NCI-H226 (cell line): ENCODE measurements at places on chromosomes 6 and 20.

- DNase-seq, result no peak
Observed at GRCh38 chr6:120116343-120116742, 766.8 kb upstream of the MAN1A1 start.

GRCh38 chr20:54606380-54606779 is 131.0 kb downstream of the DOK5 start:
- DNase-seq, result no peak

DNA sequence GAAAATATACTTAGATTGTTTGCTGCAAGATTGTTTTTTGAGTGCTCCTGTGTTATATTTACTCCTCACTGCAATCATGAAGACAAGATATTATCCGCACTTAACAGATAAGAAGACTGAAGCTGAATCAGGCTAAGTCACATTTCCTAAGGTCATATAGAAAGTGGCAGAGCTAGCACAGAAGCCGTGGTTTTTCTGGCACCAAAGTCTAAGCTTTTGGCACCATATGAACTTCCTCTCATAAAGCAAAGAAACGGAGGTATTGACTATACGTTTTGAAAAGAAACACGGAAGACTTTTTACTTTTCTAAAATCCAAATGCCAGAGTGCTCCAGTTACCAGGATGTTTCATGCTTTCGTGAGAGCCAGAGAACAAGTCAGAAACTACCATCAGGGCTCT is 9.3 kb upstream of the DTD1 start:
- DNase-seq, result no peak

- DNase-seq, result no peak
Observed at GRCh38 chr6:134706153-134706552, 243.7 kb downstream of the ALDH8A1 start.

DNA sequence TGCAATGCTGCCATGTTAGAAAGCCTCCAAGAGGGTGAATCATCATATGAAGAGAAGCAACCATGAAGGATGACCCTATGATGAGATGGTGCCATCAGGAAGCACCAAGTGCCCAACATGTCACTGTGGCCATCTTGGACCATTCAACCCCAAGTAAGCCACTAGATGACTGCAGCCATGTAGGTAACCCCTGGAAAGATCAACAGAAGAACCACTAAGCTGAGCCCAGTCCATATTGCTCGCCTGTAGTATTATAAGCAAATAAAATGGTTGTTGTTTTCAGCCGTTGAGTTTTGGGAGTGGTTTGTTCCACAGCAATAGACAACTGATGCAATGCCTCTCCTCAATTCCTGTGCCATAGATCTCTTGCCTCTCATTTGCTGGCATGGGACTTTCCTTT is 140.9 kb downstream of the SCML4 start:
- DNase-seq, result no peak

DNA sequence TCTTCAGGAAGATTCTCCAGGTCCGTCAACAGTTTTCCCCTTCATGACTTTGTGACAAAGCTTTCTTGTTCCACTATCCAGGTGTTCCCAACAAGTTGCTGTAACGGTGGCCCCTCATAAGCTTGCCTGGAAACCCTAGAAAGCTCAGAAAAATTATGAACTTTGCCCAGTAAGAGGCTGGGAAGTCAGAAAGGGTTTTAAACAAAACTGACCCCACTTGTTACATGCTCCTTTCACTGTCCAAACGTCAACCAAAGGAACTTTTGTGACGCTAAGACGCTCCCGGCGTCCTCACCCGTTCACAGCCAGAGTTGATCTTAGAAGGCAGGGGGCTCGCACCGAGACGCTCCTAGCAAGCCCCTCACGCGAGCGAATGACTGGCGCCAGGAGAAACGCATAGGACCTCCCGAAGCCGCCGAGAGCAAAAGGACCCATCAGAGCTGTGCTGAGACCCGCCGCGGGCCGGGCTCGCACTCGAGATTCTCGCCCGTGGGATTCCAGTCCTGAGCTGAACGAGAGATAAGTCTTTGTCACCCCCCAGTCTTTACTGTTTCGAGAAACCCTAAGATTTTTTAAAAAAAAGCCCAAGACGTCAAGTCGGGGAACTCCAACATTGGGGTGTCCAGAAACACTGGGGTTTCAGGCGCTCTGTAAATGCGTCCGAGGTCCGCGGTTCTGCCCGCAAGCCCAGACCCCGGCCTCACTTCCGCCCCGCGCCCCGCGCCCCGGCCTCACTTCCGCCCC is 544 bp upstream of the ACAT2 start:
- no peak for DNase-seq

DNA sequence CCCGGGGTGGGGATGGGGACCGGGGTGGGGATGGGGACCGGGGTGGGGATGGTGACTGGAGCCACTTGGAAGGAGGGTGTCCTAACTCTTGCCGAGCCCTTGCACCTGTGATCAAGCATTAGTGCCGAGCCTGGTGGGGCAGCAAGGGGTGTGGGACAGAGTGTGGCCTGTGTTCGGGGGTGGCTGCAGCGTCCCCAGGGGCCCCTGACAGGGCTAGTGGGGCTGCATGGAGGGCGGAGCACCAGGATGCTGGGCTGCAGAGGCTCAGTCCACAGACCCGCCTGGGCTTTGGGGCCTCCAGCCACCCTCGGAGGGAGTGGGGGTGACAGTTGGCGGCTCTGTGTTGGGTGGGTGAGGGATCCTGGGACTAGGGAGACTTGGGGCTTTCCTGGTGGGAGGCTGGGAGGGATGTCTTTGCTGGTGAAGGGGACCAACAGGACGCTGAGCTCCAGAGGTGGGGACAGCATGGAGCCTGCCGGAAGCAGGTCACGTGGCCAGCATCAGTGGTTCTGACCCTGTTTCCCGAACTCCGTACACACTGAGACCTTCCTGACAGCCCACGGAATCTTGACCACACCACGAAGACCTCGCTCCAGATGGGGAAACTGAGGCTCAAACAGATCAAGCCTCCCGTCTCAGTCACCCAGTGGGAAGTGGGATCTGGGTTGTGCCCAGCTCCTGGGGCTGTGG is 4.6 kb downstream of the RBBP8NL start:
- no peak for DNase-seq

DNA sequence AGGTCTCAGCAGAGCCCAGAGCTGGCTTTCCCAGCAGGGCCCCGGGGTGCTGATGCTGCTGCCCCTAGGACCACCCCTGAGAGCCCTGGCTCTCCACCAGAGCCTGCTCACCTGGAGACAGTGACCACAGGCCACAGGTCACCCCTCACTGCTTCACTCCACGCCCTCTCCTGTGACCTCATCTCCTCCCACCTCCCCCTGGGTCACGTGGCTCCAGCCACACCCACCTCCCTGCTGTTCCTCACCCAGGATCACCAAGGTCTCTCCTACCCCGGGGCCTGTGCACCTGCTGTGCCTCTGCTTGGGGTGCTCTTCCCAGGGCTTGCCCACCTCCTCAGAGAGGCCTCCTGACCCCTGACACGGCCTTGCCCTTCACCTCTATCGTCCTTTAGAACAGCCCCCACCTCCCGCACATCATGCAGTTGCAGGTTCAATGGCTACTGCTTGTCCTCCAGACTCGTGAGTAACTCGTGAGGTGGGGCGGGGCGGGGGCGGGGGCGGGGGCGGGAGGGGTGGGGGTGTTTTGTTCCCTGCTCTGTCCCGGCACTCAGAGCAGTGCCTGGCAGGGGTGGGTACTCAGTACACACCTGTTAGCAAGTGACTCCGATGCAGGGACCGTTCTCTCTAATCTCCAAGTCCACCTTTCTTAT is 468.0 kb downstream of the PREX1 start:
- DNase-seq, result no peak

DNA sequence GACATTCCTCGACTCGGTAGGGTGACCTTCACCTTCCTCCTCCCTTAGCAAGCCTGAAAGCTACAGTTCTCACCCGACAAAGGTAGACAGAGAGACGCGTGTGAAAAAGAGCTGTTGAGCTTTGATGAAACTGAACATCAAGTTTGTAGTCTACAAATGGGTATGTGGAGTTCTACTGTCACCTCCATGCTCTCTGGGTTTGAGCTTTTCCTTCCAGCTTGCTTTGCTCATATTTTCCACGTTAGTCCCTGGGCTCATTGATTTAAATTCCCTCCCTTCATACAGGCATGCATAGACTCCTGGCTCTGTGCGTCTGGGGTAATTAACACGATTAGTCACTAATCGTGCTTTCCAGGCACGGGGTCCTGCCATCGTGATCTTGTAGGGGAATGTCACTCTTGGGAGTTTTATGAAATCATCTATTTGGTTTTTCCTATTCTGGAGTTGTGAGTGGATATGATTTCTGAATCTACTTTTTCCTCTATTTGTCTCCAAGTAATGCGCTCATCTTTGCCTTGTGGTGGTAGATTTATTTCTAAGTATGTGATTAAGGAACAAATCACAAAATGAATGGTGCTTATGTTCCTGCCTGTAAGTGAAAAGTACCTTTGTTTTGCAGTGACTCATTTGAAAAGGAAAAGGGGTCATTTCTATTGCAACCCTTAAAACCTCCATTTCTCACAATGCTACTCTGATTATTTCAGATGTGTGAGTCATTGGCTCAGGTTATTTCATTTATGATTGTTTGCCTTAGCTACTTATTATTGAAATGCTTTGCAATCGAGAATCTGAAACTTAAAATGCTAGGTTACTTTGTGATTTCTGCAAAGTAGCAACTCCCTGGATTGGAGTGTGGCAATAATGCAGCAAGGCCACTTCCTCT is 154.6 kb downstream of the ZDHHC14 start:
- peak; percentile 62 for DNase-seq

DNA sequence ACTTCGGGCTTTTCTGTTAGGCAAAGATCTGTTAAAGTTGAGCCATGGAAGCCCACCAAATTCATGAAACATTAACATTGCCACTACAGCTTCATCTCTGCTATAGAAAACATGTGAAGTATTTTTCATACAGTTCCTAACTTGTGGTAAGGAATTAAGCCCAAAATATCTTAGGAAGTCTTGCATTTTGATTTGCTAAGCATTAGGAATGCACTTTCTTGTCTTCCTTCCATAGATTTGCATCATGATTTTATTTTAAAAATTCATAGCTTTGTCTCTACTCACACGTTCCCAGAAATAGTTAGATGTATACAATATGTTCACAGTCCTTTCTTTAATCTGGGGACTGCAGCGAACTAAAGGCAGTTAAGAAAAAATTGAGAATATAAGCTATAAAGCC is 325.6 kb downstream of the CENPW start:
- DNase-seq, result no peak

DNA sequence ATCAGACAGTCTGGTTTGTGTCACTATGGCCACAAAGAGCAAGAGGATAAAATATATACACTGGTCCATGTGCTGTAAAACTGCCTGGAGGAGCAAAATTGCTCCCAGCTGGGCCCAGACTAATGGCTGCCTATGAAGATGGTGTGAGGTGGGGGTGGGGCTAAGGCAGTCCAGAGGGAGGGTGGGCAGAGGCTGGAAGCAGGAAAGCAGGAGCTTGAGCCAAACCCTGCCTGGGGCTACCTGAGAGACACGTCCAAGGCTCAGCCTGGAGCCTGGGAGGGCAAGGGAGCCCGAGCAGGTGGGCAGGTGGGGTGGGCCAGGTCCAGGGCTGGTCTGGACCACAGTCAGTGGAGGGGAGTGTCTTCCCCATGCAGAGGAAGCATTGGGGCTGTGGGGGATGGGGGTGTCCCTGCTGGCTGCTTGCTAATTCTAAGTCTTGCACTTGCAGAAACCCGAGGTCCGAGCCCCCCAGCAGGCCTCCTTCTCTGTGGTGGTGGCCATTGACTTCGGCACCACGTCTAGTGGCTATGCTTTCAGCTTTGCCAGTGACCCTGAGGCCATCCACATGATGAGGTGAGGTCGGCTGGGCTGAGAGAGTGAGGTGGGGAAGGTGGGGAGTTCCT is 9.5 kb downstream of the HSPA12B start:
- no peak for DNase-seq

DNA sequence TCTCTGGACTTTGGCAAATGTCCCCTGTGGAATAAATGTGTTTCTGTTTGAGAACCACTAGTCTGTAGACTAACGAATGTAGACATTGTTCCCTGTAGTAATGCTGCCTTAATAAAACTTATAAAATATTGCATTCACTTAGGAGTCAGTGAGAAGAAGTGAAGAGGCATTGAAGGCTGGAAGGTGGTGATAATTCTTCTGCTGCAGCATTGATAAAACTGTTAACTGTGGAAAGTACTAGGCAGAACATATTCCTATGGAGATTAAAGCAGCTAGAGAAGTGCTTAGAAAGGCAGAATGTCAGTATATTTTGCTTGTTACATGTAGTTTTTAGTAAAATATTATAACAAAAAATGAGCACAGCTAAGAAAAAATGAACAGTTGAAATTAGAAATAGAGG is 4.8 kb downstream of the PGK2 start:
- DNase-seq, result no peak

- no peak for DNase-seq
Observed at GRCh38 chr20:54284928-54285704, 77.2 kb downstream of the PFDN4 start.

DNA sequence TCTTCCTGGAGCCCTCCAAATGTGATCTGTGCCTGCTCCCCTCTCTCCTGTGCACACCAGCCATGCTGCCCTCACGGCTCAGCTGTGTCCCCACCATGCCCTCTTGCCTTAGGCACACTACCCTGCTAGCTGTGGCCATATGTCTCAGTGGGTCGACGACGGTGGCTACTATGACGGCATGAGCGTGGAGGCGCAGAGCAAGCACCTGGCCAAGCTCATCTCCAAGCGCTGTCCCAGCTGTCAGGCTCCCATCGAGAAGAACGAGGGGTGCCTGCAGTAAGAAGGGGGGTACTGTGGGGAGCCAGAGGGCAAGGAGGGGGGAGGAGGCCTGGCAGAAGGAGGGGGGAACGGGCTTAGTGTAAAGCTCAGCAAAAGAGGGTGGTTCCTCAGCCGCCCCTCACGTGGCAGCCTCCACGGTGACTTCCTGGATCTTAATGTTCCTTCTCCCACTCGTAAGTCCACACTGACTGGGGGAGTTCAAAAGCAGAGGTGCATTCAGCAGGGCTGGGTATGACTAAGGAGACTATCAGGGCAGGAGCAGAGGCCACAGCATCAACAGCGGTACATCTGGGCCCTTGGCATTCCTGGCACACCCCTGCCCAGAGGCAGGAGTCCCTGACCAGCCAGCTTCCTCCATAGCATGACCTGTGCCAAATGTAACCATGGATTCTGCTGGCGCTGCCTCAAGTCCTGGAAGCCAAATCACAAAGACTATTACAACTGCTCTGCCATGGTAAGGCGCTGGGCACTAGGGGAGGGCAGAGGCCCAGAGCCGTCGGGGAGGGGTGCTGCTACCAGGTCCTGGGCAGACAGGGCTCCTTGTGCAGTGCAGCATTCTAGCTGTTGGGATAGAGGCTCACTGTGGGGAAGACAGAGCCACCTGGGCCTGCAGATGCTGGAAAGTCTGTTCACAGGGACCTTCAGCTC is 8.0 kb downstream of the DNPH1 start:
- peak; percentile 43 for DNase-seq

GRCh38 chr6:73665686-73666319 is 12.0 kb upstream of the SLC17A5 start:
- peak; percentile 61 for DNase-seq

DNA sequence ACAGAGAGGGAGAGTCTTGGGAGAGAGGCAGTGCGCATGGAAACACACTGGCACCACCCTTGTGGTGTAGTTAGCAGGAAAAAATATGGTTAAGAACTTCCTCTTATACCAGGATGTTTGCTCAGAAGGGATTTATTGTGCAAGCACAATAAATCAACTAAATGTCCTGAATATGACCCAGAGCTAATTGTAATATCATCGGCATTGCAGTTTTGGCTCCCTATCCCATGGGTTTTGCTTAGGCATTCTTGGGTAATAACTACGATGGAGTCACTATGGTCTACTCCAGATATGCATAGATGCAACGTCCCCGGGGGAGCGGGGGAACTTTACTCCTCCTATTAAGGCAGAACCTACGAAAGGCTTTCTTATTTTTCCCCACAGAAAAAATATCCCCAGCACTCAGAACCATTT is 751.6 kb downstream of the EYS start:
- no peak for DNase-seq
